ENCODE measurements at places on chromosomes 4 and X. TPM values are rescaled to one million over a fixed set of nuclear protein-coding genes. Genes with fewer than 3 reads are reported as not detected.

The YY2 gene
- total RNA-seq, result 4.2 TPM

The GLRA3 gene
- total RNA-seq, result not detected

The ADAM29 gene
- total RNA-seq, result not detected

The MAGEA10 gene
- total RNA-seq, result not detected

The G3BP2 gene
- total RNA-seq, result 71.9 TPM

The RFC1 gene
- total RNA-seq, result 36.2 TPM

The VCX3B gene
- not detected for total RNA-seq

The ARHGAP36 gene
- total RNA-seq, result not detected

The HMGN5 gene
- total RNA-seq, result 5.5 TPM

The SLITRK2 gene
- 0.42 TPM for total RNA-seq

The AFAP1 gene
- 32.1 TPM for total RNA-seq

The CTAG2 gene
- total RNA-seq, result not detected

The XIAP gene
- 18.3 TPM for total RNA-seq

The MMGT1 gene
- total RNA-seq, result 26.3 TPM

The F9 gene
- total RNA-seq, result 0.28 TPM

The FGFBP1 gene
- not detected for total RNA-seq

The LAP3 gene
- total RNA-seq, result 91.2 TPM

The CABS1 gene
- total RNA-seq, result not detected

The ADRA2C gene
- 105 TPM for total RNA-seq

The RAB33A gene
- total RNA-seq, result not detected

The SGCB gene
- 54.1 TPM for total RNA-seq
